ENCODE measurements at places on chromosomes 3 and 15.

DNA sequence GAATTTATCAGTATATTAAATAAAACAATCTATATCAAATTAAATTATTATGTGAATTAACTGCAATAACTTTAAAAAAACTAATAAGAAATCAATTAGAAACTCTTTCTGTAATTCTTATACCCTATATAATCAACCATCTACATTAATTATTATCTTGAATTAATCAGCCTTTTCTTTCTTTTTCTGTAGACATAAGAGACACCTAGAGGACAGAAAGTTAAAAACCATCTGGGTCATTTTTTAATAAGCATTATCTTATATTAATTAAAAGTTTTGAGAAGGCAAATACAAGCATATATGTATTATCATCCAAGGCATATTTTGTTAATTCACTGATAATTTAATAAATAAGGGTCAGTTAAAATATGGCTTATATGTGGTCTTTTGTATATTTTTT is 24.2 kb upstream of the SLC25A26 start:
- DNase-seq: no peak

GRCh38 chr3:127988770-127989557 is 63.3 kb upstream of the SEC61A1 start:
- DNase-seq: no peak

- DNase-seq: no peak
Observed at GRCh38 chr3:78870484-78870883, 897.3 kb downstream of the ROBO1 start.

DNA sequence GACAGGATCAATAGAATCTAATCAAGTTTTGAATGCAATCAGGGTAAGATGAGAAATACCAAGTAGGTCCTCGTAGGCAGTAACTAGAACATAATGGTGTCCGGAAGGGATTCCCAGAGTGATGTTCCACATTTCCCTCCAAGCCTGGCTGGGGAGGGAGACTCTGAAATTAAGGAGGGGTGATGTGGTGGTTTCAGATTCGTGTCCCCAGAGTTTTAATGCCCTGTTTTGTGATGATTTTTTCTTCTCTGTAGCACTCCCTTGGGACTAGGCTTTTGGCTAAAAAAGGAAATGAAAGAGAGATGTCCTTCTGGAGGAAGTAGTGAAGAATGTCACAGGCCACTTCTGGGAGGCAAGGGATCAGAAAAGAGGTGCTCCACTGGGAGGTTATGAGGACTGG is 108.3 kb upstream of the CACNA2D3 start:
- no peak for DNase-seq

DNA sequence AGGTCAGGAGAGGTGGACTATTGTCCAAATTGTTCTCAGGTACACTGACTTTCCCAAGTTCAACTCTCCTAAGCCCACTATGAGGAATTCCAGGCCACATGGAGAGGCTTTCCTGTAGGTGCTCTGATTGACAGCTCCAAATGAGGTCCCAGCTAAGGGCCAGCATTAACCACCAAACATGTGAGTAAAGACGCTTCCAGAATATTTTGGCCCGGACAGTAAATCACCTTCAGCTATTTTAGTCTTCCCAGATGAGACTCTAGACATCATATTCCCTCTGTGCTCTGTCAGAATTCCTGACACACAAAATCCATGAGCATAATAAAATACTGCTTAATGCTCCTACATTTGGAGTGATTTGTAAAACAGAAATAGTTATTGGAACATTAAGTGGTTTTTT is 135.5 kb downstream of the TGFBR2 start:
- DNase-seq: no peak

- DNase-seq: no peak
Observed at GRCh38 chr3:187066228-187066995, 72.9 kb downstream of the RPL39L start.

DNA sequence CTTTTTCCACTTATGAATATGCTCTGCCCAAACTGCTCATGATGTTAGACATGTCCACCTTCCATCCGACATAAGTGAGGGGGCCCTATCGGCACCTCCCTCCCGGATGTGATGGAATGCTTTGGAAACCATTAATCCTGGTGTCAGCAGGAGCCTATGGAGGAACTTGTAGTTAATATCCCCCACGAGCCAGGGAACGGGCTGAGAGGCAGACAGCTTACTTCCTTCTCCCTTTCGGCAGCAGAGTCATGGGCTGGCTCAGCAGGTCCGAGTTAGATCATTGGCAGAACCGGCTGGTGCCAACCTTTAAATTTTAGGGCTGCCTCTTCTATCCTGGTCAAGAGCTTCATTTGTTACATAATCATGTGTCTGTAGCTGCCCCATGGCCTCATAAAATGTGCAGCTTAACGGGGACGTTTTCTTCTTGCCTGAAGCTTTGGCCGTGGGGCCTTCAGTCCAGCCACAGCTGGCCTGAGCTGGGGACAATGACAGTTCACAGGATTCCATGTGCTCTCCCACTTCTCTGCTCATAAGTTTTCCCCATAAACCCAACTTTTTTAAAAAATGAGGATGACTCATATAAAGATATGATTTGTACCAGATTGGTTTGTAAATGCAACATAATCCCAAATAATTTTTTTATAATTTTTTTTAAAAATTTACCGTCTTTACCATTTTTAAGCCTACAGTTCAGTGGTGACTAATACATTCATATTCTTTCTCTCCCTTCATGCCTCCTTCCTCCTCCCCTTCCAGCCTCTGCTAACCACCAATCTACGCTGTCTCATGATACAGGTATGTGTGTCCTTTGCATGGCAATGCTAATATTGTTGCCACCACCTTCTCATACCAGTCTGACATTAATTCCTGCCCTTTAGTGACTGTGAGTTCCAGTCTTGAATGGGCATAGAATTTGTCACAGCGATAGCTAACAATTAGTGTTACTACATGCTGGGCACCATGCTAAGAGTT is 62.2 kb upstream of the RGMA start:
- DNase-seq: no peak

DNA sequence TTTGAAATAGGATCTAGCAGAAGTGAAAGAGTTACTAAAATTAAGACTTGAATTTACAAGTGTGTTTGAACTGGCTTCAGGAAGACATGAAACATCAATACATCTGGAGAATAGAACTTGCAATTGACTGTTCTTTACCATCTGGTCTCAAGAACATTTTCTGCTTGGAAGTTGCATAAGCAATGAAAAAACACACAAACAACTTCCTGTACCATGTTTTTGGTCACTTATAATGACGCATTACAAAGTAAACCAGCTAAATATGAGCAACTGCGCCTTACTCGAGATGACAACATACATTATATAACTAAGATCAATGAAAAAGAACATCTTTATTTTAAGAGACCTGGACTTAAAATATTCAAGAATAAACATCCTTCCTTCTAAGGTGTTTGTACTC is 112.5 kb downstream of the TIGIT start:
- no peak for DNase-seq

- no peak for DNase-seq
Observed at GRCh38 chr3:150077581-150078247, 107.0 kb upstream of the PFN2 start.

Data from neural crest cell (in vitro differentiated cells).